ENCODE measurements at places on chromosomes 5 and 9. TPM values are rescaled to one million over a fixed set of nuclear protein-coding genes. Genes with fewer than 3 reads are reported as not detected.

- H3K4me3 ChIP-seq, result no peak overlapping the region
- H3K36me3 ChIP-seq, result no peaks in the 10 kb centered on the region
- H3K27me3 ChIP-seq, result no peaks in the 10 kb centered on the region
- peak; percentile 74 for DNase-seq
These were observed 104.8 kb upstream of the ERCC6L2 start for GRCh38 chr9:95770653-95771131.

DNA sequence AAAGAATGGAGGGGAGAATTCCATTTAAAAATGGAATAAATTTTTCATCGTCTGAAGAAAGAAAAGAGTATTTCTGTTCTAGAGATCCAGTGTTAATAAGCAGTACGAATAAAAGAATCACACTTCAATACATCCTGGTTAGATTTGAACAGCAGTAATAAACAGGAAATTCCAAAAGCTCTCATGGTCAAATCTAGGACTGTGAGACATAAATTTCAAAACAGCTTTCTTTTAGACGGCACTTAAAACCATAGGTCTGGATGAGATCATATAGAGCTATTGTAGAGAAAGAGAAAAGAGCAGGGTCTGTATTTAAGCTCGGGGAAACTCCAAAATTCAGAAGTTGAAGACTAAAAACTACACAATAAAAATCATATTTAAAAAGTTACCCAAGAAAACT is 1006.9 kb upstream of the CTNND2 start:
- no peaks in the 10 kb centered on the region for H3K27me3 ChIP-seq
- no peaks in the 10 kb centered on the region for H3K36me3 ChIP-seq
- H3K27ac ChIP-seq, result no peak overlapping the region
- H3K4me1 ChIP-seq, result no peaks in the 10 kb centered on the region
- DNase-seq, result no peak
- H3K4me3 ChIP-seq, result no peak overlapping the region

- H3K36me3 ChIP-seq, result no peaks in the 10 kb centered on the region
- H3K4me3 ChIP-seq, result no peak overlapping the region
- no peaks in the 10 kb centered on the region for H3K27me3 ChIP-seq
- DNase-seq, result no peak
These were observed 86.5 kb downstream of the HMCN2 start for GRCh38 chr9:130352081-130352480.

- DNase-seq, result no peak
- no peaks in the 10 kb centered on the region for H3K27me3 ChIP-seq
- no peak overlapping the region for H3K4me3 ChIP-seq
- H3K27ac ChIP-seq, result no peak overlapping the region
These were observed 16.1 kb downstream of the LIFR start for GRCh38 chr5:38540314-38540713.

GRCh38 chr9:132443951-132444607 is 34.1 kb downstream of the CFAP77 start:
- peaks cover 18% of the 10 kb centered on the region for H3K27me3 ChIP-seq
- H3K27ac ChIP-seq, result no peak overlapping the region
- peak; percentile 11 for DNase-seq
- no peaks in the 10 kb centered on the region for H3K36me3 ChIP-seq
- H3K4me3 ChIP-seq, result no peak overlapping the region
- H3K4me1 ChIP-seq, result peaks cover 4% of the 10 kb centered on the region

GRCh38 chr5:135642488-135642870 is 63.7 kb upstream of the CXCL14 start:
- H3K36me3 ChIP-seq, result no peaks in the 10 kb centered on the region
- no peaks in the 10 kb centered on the region for H3K4me1 ChIP-seq
- DNase-seq, result no peak

The SGCD gene
- total RNA-seq, result 20.9 TPM

The DAB2IP gene
- 75.0 TPM for total RNA-seq

The THBS4 gene
- total RNA-seq, result 1.7 TPM

The SLC25A2 gene
- total RNA-seq, result 0.83 TPM

The SPINK6 gene
- not detected for total RNA-seq

The PAEP gene
- total RNA-seq, result 0.37 TPM

The LCN15 gene
- not detected for total RNA-seq

The CTSV gene
- total RNA-seq, result 0.43 TPM

The PTRH1 gene
- total RNA-seq, result 8.6 TPM

The CD72 gene
- 6.6 TPM for total RNA-seq

Data from lung (tissue), 17 donors.